Ascending aorta (tissue), 2 donors: ENCODE measurements at places on chromosomes 1 and 21. TPM values are rescaled to one million over a fixed set of nuclear protein-coding genes. Genes with fewer than 3 reads are reported as not detected.

GRCh38 chr1:24151175-24151533, 8.2 kb upstream of the IL22RA1 start:
- H3K4me3 ChIP-seq: no peak overlapping the region
- H3K4me1 ChIP-seq: no peaks in the 10 kb centered on the region
- no peak overlapping the region for H3K27ac ChIP-seq
- peaks cover 3% of the 10 kb centered on the region for H3K27me3 ChIP-seq
- DNase-seq: no peak

DNA sequence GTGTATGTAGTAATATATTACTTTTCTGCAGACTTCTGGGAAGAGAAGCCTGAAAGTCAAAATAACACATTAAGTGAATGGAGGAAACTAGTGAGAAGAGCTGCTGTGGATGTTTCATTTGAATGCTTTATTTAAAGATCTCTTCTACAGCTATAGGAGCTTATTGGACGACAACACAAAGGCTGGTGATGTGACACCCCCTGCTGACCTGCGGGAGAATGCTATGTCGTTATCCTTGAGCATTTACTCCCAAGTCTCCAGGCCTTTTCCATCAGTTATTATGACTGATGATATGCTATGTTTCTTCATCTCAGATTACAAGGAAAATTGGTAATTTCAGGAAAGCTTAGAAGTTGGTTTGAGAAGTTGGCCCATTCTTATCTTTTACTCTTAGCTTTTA, 22.3 kb upstream of the PLA2G4A start:
- H3K27me3 ChIP-seq: no peaks in the 10 kb centered on the region
- no peaks in the 10 kb centered on the region for H3K4me1 ChIP-seq
- H3K27ac ChIP-seq: no peak overlapping the region
- no peaks in the 10 kb centered on the region for H3K36me3 ChIP-seq
- no peak for DNase-seq

DNAJC6 gene
- 0.21 TPM for total RNA-seq

DNA sequence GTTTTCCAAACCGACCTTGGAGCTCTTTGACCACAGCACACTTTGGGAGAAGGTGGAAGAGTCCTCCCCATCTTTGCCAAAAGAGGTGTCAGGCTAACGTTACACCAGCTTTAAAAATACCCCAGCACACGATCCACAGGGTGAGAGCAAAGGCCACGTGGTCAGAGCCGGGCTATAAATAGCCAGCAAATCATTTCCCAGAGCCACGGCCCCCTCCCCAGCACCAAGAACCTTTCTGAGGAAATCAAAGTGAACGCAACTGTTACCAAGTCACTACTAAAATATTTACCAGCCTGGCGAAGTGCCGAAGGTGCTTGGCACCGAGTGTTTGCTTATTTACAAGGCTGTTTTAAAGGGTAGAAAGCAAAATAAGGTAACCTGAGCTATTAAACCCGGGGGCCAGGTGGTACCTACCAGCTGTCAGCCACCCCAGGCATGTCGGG, 72.4 kb downstream of the CASZ1 start:
- no peak for DNase-seq
- no peaks in the 10 kb centered on the region for H3K36me3 ChIP-seq
- H3K4me1 ChIP-seq: no peaks in the 10 kb centered on the region
- no peaks in the 10 kb centered on the region for H3K27me3 ChIP-seq
- H3K27ac ChIP-seq: peak overlapping the region; percentile 76
- no peak overlapping the region for H3K4me3 ChIP-seq
